ENCODE measurements at places on chromosomes 1 and 21. TPM values are rescaled to one million over a fixed set of nuclear protein-coding genes. Genes with fewer than 3 reads are reported as not detected.

DNA sequence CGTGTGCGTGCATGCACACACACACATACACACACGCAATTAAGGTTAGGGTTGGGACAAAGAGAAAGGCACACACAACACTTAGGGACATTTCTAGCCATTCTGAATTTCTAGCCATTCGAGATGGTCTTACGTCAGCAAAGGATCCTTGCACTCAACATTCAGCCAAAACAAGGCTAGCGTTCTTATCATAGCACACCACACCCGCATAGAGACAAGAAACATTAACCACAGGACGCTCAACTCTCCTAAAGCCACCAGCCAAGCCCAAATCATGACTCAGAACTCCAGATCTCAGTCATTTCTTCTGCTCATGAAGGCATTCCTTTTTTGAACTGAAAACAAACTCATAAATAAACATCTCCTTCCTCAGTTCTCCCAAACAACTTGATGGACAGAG, 106.8 kb downstream of the LMO4 start:
- DNase-seq = peak; percentile 88

DNA sequence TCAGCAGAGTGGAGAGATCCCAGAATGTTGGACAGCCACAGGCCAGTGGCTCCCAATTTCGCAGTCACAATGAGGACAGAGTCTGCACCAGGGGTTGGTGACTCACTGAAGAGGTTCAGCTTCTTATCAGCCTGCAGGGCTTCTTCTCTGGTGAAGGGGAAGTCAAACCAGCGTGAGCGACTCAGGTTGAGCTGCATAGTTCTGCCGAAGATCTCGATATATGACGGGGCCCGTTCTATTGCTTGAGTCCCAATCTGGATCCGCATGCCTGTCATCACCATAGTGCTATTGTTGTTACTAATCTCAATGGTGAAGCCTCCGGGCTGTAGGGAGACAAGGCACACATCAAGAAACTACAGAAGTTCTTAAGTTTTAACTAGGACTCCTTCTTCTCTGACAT, 58.5 kb downstream of the UBR4 start:
- no peak for DNase-seq

GRCh38 chr1:36016686-36017085, 67.2 kb upstream of the TEKT2 start:
- DNase-seq = no peak

DNA sequence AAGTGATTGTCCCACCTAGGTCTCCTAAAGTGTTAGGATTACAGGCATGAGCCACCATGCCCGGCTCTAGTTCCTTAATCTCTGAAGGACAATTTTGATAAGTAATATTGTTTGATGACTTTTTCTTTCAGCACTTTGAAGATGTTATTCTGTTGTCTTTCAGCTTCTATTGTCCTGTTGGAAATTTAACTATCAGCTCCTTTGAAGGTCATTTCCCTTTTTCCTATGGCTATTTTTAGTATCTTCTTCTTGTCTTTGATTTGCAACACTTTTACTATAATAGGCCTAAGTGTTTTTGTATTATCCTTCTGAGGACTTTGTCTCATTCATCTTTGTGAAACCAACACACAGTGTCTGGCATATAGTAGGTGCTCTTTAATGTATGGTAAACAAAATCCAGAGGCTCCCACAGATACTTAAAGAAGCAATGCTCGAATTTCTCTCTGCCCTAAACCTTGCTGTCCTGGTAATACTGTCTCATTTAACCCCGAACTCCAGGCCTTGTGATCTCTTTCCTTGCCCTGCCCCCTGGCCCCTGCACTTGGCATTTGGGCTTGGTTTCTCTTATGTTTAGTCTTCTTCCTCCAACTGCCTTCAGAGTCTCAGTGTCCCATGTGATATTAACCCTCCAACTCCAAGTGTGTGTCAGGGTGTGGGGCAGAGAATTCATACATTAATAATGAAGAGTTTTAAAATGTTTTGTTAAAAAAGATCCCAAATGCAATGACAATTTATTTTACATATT, 19.0 kb upstream of the AGO1 start:
- no peak for DNase-seq

- peak; percentile 90 for DNase-seq
Observed at GRCh38 chr1:109821831-109822745, 58.4 kb upstream of the EPS8L3 start.

- DNase-seq = no peak
Observed at GRCh38 chr1:91549041-91549735, 48.5 kb downstream of the CDC7 start.

DNA sequence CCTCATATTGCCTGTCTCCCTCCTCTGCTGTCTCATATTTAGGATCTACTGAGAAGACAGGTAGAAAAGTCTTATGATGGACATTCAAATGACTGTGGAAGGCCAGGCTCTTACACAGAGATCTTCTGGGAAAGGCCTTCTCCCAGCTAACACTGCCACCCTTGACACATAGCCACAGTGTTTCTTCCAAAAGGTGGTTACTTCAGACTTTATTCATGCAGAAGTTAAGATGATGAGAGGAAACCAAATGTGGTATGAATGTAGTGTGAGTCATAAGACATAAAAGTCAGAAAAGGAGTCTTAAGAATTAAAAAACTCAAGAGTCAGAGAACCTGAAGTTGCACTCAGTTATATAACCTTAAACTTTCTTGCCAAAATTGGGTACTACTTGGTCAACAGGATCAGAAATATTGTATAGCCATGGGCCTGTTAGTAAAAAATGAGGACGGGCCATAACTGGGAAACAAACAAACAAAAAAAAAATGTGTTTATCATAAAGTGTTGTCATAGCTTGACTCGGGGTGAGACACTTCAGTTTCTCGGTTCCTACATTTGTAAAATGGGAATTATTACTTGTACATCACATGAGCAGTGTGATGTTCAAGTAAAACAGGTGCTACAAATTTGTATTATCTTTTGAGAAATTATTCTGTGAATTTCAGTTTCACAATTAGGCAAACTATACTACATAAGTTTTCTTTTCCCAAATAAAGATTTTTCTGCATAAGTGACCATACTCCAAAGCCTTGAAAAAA, 1.2 kb upstream of the DENND1B start:
- peak; percentile 66 for DNase-seq

DNA sequence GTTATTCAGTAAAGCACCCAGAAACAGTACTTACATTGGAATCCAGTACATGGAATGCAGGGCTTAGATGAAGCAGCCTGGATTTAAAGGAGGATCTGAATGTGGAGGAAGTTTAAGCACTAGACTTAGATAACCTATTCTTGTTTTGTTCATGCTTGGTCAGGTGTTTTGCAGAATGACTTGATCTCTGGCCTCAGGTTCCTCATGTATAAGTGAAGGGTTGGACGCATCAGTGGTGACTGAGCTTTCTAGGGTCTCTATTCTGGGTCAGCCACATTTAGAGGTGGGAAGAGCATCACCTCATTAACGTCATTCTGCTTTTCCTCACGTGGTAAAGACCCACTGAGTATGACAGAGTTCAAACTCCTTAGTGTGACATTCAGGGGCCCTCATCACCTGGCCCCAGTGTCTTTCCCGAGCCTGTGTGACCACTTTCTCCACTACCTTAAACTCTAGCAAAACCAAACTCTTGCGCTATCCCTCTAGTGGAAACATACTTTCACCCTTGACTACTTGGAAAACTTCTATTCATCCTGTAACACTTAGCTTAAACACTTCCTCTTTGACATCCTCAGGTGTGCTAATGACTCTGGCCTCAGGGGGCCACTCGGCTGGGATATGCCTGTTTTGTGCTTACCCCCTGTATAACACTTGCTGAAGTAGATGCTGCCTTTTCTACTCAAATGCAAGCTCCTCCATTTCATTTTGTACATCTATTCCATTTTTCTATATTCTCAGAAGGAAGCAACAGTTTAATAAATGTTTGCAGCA, 871 bp upstream of the ERICH3 start:
- DNase-seq = no peak

- no peak for DNase-seq
Observed at GRCh38 chr1:20224546-20224945, 38.2 kb upstream of the PLA2G2C start.

- no peak for DNase-seq
Observed at GRCh38 chr1:51472359-51472758, 46.7 kb downstream of the EPS15 start.

DNA sequence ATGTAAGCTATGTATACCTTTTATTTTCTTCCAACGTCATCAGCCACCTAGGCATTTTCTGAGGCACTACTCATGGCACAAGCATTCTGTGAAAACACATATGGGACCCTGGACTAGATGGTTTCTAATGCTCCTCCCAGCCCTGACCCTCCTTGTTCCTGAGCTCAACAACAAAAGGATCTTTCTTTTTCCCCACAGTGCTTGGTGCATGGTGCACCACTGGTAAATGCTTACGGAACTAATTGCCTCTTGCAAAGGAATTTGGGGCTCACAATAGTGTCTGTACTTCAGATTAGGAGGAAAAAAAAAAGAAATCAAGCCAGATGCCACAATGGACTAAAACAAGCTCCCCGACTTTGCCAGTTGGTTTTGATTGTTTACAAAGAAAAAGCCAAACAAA, 390.5 kb downstream of the PLPP3 start:
- DNase-seq = no peak

- DNase-seq = no peak
Observed at GRCh38 chr1:83512373-83513193, 486.3 kb downstream of the TTLL7 start.

GRCh38 chr1:44505210-44505993, 100.3 kb downstream of the RNF220 start:
- peak; percentile 6 for DNase-seq

MSH4 gene
- total RNA-seq = 0.10 TPM

FCMR gene
- 1.7 TPM for total RNA-seq

TMPRSS15 gene
- total RNA-seq = 3.6 TPM

TTLL7 gene
- total RNA-seq = 12.0 TPM

EPHB2 gene
- 1.4 TPM for total RNA-seq

MOB3C gene
- 7.0 TPM for total RNA-seq

BCAR3 gene
- total RNA-seq = 50.1 TPM

CRYAA gene
- not detected for total RNA-seq
